ENCODE measurements at places on chromosomes 7 and 10.

GRCh38 chr10:79927111-79927828 lies 21.6 kb downstream of the SFTPD start:
- DNase-seq, result no peak

DNA sequence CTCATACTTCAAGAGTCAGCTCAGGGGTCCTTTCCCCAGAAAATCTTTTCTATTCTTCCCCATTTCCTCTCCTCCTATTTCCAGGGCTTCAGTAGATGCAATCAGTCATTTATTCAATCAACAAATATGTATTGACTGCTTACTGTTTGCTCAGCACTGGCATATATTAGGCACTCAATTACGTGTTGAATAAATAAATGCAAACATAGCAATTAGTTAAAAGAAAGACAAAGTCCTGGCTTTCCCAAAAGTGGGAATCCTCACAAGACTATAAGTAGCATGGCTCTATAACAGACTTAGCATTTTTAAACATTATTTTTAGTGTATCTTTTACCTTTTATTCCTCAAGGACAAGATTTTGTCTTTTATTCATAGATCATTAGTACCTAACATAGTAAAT lies 111.6 kb downstream of the CHCHD3 start:
- no peak for DNase-seq

GRCh38 chr10:61187601-61188000 lies 243.6 kb upstream of the RHOBTB1 start:
- DNase-seq, result no peak

DNA sequence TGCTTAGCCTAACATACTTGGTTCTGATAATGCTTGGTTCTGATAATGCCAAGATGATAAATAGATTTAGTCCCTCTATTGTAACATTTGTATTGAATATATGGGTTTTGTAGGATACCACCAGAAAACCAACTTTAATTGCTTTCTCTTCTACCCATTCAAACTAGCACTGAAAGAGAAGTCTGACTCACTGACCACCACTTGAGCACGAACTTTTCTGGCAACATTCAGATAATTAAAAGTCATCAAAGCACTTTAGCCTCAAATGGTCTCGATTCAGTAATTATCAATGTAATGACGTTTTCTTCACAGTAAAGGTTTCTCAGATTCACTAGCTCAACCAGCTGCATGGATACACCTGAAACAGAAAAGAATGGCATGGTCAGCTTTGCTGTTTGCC lies 63.0 kb downstream of the HDAC9 start:
- DNase-seq, result no peak

GRCh38 chr10:120789303-120790203 lies 61.6 kb upstream of the WDR11 start:
- DNase-seq, result no peak

- DNase-seq, result no peak
Observed at GRCh38 chr10:103649654-103650423, 156.3 kb downstream of the NEURL1 start.

DNA sequence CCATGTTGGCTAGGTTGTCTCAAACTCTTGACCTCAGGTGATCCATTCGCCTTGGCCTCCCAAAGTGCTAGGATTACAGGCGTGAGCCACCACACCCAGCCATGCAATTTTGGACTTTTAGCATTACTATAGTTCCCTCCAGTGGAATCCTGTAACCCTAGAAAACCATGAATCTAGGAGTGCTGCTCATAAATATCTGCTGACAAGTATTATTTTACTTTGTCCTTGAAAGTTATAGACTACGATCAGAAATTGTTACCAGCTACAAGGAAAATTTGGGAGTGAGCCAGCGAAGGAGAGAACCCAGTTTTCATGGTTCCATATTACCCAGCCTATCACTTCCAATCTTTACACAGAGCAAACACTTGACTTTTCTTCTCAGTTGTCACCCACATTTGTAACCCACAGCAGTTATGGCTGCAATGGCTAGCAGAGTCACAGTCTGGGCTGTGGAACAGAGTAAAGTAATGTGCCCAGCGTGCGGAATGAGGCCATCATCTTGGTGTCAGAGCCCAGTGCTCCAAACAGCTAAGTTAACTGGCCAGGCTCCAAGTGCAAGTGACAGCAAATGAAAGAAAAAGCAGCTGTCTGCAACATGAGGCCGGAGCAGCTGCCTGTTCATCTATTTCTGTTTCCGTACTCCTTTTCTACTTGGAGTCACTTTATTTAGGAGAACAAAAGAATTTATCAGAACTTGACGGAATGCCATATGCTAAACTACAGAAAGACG lies 29.9 kb downstream of the ZC3HC1 start:
- DNase-seq, result no peak

Data from activated CD4-positive, alpha-beta T cell treated with anti-CD3 and anti-CD28 coated beads, Interleukin-2, amount 50 U/mL, for 16 hours (primary cell).